ENCODE measurements at places on chromosomes 1 and 21.

GRCh38 chr1:89608984-89609725 lies 23.8 kb upstream of the LRRC8C start:
- no peaks in the 10 kb centered on the region for H3K36me3 ChIP-seq
- no peak overlapping the region for H3K4me3 ChIP-seq
- no peaks in the 10 kb centered on the region for H3K27me3 ChIP-seq
- H3K27ac ChIP-seq = no peak overlapping the region

GRCh38 chr1:43524804-43525203 lies 5.9 kb upstream of the PTPRF start:
- DNase-seq = no peak
- H3K27ac ChIP-seq = no peak overlapping the region
- no peaks in the 10 kb centered on the region for H3K4me1 ChIP-seq

DNA sequence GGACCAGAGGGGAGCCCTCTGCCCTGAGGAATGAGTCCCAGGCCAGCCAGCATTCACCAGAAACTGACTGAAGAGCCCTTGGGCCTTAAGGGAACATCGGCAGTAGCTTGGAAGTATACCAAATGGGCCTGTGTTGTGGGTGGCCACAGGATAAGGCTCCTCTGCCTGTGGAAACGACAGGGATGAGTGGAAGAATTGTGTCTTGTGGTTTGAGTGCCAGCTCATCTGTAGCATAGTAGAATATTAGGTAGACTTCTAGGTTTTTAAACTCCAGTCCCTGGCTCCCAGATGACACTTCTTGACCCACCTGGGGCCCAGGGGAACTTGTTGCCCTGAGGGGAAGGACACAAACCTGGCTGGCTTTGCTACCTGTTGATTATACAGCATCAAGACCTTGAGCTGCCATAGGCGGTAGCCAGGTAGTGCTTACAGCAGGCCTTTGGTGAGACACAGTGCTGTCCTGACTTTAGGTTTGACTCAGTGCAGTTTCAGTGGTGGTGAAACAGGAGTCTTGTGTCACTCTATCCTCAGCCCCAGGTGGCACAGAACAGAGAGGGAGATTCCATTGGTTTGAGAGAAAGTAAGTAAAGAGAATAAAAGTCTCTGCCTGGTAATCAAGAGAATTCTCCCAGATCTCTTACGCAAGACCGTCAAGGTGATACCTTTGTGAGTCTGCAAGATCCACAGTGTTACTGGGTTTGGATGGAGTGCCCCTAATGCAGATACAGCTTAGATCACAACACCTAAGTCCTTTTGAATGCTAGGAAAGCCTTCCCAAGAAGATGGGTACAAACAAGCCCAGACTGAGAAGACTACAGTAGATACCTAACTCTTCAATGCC lies 50.2 kb downstream of the RABGAP1L start:
- H3K27me3 ChIP-seq = no peaks in the 10 kb centered on the region
- no peaks in the 10 kb centered on the region for H3K4me1 ChIP-seq
- DNase-seq = no peak
- H3K36me3 ChIP-seq = no peaks in the 10 kb centered on the region
- no peak overlapping the region for H3K27ac ChIP-seq

- no peak overlapping the region for H3K27ac ChIP-seq
- no peaks in the 10 kb centered on the region for H3K36me3 ChIP-seq
- DNase-seq = no peak
- no peak overlapping the region for H3K4me3 ChIP-seq
- no peaks in the 10 kb centered on the region for H3K27me3 ChIP-seq
- H3K4me1 ChIP-seq = no peaks in the 10 kb centered on the region
Measured at GRCh38 chr1:33460947-33461629, 11.4 kb upstream of the ZSCAN20 start.

DNA sequence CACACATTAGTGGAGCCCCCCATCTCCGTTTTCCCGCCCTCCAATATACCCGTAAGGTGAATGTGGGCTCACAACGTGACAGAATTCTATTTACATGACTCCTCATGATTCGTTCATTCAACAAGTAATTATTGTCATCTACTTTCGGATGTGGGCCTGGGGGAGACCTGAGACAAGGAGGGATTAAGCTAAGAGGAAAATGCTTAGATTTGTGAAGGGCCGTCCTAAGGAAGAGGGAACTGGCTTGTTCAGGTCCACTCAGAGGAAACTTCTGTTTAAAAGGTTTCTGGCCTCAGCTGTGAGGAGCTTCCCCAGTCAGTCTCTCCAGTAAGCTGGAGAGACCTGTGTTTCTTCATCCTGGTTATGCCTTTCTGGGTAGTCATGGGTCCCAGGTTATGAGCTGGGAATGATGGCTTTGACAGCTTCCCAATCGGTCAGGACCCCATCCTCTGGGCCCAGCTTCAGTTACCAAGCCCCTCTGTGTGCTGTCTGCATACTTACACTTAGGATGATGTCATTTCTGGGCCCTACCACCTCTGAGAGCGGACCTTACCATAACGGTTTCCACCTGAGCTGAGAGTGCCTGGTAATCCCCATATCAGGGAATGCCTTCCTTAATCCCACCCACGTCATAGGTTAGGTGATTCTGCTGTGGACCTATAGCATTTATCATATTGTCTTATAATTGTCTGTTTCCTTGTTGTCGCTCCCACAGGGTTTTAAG lies 687 bp upstream of the ERI3 start:
- no peaks in the 10 kb centered on the region for H3K36me3 ChIP-seq
- no peaks in the 10 kb centered on the region for H3K27me3 ChIP-seq
- no peaks in the 10 kb centered on the region for H3K4me1 ChIP-seq
- H3K4me3 ChIP-seq = no peak overlapping the region
- H3K27ac ChIP-seq = no peak overlapping the region

- no peak overlapping the region for H3K27ac ChIP-seq
- no peak for DNase-seq
- H3K36me3 ChIP-seq = no peaks in the 10 kb centered on the region
- no peaks in the 10 kb centered on the region for H3K27me3 ChIP-seq
- H3K4me3 ChIP-seq = no peak overlapping the region
Measured at GRCh38 chr1:28127617-28128257, 39.3 kb upstream of the EYA3 start.

- H3K36me3 ChIP-seq = no peaks in the 10 kb centered on the region
- no peak for DNase-seq
- H3K27me3 ChIP-seq = no peaks in the 10 kb centered on the region
Measured at GRCh38 chr1:86231076-86231475, 74.5 kb upstream of the COL24A1 start.

- H3K4me3 ChIP-seq = no peak overlapping the region
- H3K36me3 ChIP-seq = no peaks in the 10 kb centered on the region
- no peak overlapping the region for H3K27ac ChIP-seq
Measured at GRCh38 chr1:75708910-75709309, 15.6 kb upstream of the ACADM start.

DNA sequence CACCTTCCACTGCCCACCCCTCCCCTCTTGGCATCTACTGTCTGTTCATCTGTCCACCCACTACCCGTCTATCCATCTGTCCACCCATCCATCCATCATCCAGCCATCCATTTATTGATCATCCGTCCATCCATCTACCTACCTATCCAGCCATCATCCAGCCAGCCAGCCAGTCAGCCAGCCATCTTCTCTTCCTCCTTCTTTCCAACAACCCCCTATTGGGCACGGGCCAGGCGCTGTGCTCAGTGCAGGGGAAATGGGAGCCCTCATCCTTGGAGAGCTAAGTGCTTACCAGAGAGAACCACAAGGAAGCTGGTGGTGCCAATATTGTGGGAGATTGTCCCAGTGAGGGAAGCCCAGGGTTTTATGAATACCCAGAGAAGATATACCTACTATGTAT lies 51.7 kb upstream of the TMEM51 start:
- no peaks in the 10 kb centered on the region for H3K4me1 ChIP-seq
- no peak overlapping the region for H3K27ac ChIP-seq
- no peak for DNase-seq
- no peak overlapping the region for H3K4me3 ChIP-seq

DNA sequence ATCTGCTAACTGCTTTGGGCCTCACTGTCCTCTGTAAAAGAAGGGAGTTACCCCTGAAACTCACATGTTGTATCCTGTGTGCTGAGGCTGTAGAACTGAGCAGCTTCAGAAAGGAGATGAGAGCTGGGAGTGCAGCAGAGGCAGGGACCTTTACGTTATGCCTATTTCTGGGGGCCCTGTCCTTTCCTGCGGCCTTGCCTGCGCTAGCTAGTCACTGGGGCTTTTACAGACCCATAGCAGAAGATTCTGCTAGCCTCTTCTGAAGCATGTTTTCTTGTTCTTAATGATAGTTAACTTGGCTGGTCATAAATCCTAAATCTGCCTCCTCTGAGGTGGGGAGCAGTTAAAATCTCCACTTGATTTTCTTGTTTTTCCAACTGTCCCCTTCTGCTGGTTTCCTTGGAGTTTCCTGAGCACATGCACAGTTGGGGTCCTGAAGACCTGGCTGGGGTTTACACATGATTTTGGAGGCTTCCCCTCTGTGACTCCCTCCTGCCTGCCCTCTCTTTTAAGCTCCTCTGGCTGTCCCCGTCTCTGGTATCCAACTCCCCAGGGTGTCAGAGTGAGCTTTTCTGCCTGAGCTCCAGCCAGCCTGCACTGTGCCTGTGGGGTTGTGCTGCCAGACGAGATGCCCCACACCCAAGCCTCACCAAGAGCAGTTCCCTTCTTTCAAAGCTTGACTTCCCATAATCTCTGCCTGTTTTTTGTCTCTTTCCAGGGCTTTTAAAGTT lies 76.6 kb downstream of the NOS1AP start:
- peak overlapping the region; percentile 87 for H3K27ac ChIP-seq
- H3K4me1 ChIP-seq = peaks cover 38% of the 10 kb centered on the region
- no peaks in the 10 kb centered on the region for H3K27me3 ChIP-seq
- no peaks in the 10 kb centered on the region for H3K36me3 ChIP-seq
- H3K4me3 ChIP-seq = no peak overlapping the region

DNA sequence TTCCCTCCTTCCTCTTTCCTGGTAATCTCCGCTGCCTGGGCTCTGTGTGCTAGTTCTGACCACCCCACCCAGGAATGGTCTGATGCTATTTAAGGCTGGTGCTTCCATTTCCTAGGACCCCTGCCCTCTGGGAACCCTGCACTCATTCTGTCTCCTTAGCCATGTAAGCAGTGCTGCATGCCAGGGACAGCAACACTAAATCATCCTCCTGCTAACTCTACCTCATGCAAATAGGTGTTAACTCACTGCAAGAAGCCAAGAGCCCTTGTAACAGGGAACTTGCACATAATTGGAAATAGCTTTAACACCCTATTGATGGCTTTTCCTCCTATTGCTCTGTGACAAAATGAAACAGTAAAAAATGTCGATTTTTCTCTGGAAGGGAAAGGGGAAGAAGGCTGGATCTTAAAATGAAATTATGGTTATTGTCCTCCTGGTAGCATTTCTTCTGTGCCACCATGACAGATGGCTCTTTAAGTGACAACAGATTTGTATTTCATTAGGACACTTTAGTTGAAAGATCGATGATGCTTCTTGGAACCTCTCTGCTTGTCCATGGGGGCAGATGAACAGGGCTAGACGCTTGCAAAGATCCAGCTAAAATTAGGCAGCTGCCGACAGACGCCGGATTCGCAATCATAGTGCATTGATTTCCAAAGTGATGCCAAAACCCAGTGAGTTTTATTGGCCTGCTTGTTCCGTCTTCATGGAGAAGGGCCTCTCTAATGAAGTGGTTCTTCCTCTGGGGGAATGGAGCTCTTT lies 551.7 kb downstream of the MATN1 start:
- H3K27me3 ChIP-seq = no peaks in the 10 kb centered on the region
- no peak for DNase-seq
- no peaks in the 10 kb centered on the region for H3K36me3 ChIP-seq
- peaks cover 3% of the 10 kb centered on the region for H3K4me1 ChIP-seq
- no peak overlapping the region for H3K27ac ChIP-seq
- no peak overlapping the region for H3K4me3 ChIP-seq

- H3K27ac ChIP-seq = no peak overlapping the region
- H3K36me3 ChIP-seq = no peaks in the 10 kb centered on the region
- H3K27me3 ChIP-seq = no peaks in the 10 kb centered on the region
- H3K4me1 ChIP-seq = no peaks in the 10 kb centered on the region
Measured at GRCh38 chr1:237300642-237301041, 258.7 kb downstream of the RYR2 start.

DNA sequence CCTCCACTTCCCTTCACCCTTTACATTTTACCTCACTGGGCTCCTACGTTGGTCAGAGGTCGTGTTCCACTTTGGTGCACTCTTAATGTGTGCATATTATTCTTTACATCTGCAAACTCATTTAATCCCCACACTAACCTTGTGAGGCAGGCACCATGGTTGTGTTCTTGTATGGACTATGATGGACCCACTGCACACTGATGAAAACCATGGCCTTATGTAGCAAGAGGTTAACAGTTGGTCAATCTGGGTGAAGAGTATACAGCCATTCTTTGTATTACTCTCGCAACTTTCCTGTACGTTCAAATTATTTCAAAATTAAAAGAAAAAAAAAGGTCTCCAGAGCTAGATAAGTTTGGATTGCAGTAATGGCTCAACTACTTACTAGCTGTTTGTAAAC lies 78.5 kb downstream of the RUNX1 start:
- no peak for DNase-seq
- no peak overlapping the region for H3K27ac ChIP-seq
- no peaks in the 10 kb centered on the region for H3K36me3 ChIP-seq
- no peaks in the 10 kb centered on the region for H3K4me1 ChIP-seq

- no peaks in the 10 kb centered on the region for H3K36me3 ChIP-seq
- H3K4me3 ChIP-seq = no peak overlapping the region
- no peak overlapping the region for H3K27ac ChIP-seq
- no peaks in the 10 kb centered on the region for H3K27me3 ChIP-seq
Measured at GRCh38 chr1:194225821-194226220, 1039.4 kb upstream of the B3GALT2 start.

GRCh38 chr1:244116946-244117345 lies 65.9 kb downstream of the ZBTB18 start:
- H3K27ac ChIP-seq = no peak overlapping the region
- DNase-seq = no peak
- H3K36me3 ChIP-seq = no peaks in the 10 kb centered on the region
- peaks cover 5% of the 10 kb centered on the region for H3K4me1 ChIP-seq
- no peaks in the 10 kb centered on the region for H3K27me3 ChIP-seq

GRCh38 chr1:211711315-211711705 lies 35.9 kb upstream of the NEK2 start:
- DNase-seq = no peak
- no peaks in the 10 kb centered on the region for H3K27me3 ChIP-seq
- H3K4me3 ChIP-seq = no peak overlapping the region
- no peaks in the 10 kb centered on the region for H3K4me1 ChIP-seq

GRCh38 chr1:38584448-38585355 lies 274.9 kb downstream of the RRAGC start:
- no peaks in the 10 kb centered on the region for H3K27me3 ChIP-seq
- no peaks in the 10 kb centered on the region for H3K36me3 ChIP-seq
- no peak overlapping the region for H3K27ac ChIP-seq
- peak; percentile 23 for DNase-seq
- H3K4me1 ChIP-seq = peaks cover 5% of the 10 kb centered on the region

- no peak overlapping the region for H3K27ac ChIP-seq
- H3K4me3 ChIP-seq = no peak overlapping the region
- DNase-seq = no peak
- H3K27me3 ChIP-seq = no peaks in the 10 kb centered on the region
- H3K36me3 ChIP-seq = no peaks in the 10 kb centered on the region
Measured at GRCh38 chr21:27799861-27800260, 833.0 kb upstream of the ADAMTS5 start.

All from mesendoderm (in vitro differentiated cells).